ENCODE measurements at places on chromosomes 12 and 14.

DNA sequence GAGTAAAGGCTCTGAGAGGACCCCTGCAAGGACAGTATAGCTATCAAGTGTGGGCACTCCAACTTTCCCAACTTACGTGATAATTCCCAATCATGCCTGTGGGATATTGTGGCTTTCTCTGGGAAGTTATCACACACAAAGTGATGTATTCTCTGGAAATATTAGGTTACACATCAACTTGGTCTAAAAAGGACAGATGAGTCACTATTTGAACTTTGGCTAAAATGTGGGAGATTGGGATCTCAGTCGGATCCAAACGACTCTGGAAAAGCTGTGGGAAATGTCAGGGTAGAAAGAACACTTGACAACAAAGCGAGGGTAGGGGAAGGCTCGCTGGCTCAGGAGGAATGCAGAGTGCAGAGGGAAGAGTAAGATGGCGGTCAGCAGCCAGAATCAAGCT lies 1048.9 kb downstream of the BCL11B start:
- no peak for DNase-seq

DNA sequence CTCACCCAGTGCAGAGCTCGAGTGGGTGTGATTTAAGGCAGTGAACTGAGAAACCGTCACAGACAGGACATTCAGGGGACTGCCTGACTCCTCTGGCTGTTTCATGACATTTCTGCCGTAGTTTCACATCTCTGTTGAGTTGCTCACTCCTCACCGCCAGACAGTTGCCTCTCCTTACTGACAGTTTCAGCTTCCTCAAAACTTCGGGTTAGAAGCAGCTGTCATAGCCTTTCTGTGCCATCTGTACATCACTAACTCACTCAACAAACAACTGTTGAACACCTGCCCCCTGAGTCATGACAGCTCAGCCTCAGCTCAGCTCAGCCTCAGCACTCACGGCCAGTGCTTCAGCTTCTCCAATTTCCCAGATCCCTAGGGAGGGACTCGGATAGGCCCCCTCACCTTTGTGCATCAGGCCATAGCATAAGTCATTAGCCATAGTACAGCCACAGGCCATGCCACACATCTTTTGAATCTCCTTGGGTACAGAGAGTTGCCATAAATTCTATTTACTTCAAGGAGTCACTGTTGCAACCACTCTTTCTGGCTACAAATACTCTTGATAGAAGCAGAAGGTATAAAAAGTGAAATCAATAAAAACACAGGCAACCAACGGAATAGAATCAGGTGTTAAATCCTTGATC lies 6.2 kb upstream of the SLC15A4 start:
- peak; percentile 63 for DNase-seq

- peak; percentile 52 for DNase-seq
These were observed 130.6 kb upstream of the MDM1 start for GRCh38 chr12:68462803-68463202.

DNA sequence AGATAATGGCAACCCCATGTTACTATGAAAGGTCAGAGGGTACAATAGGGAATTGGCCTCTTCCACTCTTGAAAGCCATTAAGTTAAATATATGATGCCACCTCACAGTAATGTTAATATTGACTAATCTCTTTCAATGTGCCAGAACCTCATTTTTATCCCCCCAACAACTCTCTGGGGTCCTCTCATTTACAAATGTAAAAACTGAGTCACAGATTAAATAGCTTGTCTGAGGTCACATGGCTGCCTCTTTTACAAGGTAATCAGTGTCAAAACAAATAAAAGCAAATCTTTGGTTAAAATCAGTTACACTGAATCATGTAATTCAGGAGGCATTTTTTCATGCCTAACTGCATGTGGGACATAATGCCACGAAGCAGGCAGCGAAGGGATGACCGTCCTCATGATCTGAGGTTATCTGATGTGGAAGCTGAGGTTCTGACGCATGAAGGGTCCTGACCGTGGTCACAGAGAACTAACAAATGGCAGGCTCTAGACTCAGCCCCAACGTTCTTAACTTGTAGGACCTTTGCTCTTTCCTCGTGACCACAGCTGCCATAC lies 78.5 kb downstream of the PTPN21 start:
- no peak for DNase-seq

- DNase-seq, result no peak
These were observed 23.6 kb downstream of the PACS2 start for GRCh38 chr14:105337966-105338741.

DNA sequence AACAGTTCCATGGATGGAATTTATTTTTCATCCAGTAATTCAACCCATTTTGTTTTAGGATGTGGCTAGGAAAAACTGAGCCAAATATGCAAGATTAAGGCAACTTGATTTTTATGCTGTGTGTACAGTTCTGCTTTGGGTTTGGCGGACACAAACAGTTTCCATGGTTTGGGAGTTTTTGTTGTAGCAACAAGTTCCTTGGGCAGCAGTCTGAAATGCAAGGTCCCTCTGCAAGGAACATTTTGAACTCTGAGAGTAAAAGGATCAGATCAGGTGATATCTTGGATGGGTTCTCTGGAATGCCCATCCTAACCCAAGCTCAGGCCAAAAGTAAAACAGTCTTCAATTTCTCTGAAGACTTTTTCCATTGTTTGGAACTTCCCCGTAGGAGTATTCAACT lies 161.2 kb downstream of the TMX1 start:
- no peak for DNase-seq

DNA sequence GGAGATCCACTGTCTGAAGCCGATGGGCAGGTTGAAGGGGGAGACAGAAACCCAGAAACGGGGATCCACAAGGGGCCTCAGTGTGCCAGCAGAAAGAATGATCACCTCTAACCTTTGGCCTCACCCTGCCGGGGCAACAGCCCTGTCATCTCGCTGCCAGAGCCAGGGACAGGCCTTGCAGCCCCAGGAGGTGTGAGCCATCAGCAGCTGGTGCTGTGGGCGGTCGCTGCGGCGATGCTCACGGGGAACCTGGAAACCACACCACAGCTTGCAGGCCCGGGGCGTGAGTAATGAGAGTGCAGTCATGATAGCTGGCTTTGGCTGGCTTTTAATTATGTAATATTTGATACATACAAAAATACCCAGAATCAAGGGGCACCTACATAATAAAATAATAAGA lies 4.7 kb upstream of the TTC7B start:
- peak; percentile 87 for DNase-seq

DNA sequence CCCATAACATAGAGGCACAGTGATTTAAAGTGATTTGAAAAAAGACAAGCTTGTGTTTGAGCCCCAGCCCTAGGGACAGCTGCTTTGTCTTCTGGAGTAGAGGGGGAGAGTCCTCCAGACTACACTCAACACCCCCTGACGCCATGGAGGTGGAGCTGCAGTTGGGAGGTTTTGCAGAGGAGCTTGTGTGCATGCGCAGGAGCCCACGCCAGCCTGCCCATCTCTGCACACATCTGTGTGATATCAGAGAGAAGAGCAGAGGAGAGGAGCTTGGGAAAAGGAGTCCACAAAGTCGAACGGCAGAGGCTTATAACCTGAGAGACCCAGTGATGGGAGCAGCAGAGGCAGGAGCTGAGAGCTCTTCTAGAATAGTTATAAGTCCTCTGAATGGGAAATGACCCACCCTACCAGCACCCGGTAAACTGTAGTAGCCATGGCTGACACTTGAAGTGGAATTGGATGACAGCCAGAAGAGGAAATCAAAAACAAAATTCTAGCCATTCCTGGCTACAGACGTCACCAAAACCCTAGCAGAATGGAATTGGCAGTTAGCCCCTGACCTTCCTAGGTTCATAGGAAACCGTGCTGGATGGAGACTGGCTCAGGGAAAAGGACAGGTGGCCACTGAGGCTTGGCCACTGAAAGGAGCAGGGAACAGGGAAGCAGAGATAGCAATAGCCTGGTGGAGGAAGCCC lies 185.1 kb upstream of the VASH1 start:
- DNase-seq, result no peak

DNA sequence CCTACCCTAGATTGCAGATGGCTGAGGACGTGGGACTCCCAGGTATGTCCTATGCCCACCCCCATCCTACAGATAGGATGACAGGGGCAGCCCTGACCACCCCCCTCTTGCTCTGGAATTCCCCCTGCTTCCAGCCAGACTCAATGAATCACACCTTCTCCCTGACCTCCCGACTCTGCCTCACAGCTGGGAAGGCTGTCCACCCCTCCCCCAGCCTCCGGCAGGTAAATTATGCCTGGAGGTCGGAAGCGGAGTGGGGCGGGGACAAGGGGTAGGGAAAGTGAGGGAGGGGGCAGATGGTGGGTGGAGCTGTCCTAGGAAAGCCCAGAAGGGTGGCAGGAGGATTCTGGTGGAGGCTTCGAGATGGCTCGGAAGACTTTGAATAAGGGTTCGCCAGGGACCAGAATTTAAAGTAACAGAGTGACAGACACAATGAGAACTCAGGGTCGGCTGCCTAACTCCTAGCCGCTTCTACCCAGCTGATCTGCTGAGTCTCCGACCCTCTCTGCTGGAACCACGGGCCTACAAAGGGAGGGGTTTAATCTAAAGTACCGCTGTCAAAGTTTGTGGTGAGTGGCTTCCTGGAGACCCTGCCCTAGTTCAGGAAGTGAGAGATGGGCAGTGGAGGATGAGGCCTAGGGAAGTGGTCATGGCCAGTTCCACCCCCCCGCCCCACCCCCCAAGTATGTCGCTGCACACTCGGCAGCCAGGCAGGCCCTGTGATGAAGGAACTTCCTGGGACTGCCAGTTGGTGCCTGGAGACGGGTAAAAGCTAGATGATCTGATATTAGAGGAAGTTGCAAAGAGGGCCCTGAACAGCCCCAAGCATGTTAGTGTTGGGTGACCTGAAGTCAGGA lies 4.2 kb downstream of the PLEKHG3 start:
- peak; percentile 76 for DNase-seq

DNA sequence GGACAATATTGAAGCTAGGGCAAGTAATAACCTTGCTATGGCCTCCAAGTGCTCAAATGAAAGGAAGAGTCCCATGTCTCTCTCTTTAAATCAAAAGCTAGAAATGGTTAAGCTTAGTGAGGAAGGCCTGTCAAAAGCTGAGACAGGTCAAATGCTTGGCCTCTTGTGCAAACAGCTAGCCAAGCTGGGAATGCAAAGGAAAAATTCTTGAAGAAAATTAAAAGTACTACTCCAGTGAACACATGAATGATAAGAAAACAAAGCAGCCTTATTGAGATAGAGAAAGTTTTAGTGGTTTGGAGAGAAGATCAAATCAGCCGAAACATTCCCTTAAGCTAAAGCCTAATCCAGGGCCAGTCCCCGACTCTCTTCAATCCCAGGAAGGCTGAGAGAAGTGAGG lies 84.1 kb upstream of the PLEKHA5 start:
- DNase-seq, result no peak

DNA sequence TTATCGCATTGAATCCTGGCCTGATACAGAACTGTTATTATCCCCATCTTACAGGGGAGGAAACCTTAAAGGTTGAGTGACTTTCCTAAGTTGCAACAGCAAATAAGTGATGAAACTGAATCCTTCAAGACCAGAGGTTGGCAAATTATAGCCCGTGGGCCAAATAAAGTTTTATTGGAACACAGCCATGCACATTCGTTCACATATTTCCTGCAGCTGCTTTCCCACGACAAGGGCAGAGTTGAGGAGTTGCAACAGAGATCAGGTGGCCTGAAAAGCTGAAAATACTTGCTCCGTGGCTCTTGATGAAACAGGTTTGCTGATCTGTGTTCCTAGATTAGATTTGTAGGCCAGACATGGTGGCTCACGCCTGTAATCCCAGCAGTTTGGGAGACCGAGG lies 126.7 kb downstream of the PHETA1 start:
- DNase-seq, result no peak

- DNase-seq, result no peak
These were observed 14.9 kb downstream of the VRK1 start for GRCh38 chr14:96811985-96812667.

- no peak for DNase-seq
These were observed 106.0 kb downstream of the PELI2 start for GRCh38 chr14:56224229-56224628.

DNA sequence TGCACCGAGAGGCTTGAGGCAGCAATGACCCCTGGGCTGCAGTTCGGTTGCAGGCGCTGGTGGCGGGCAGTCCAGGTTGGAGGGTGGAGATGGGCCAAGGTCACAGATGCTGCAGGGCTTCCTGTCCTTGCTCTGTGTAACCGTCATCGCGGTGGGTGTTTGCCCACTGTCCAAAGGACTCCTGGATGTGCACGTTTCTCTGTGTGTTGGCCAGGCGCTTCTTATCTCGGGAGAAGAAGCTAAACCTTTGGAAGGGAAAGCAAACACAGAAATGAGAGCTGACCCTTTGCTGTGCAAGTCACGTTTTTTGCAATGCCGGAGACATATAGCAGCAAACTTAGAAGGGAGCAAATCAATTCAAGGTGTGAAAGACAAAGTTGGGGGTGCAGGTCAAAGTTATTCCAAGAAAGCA lies 14.5 kb downstream of the SNRNP35 start:
- DNase-seq, result no peak

GRCh38 chr14:38512236-38512635 lies 256.3 kb upstream of the CLEC14A start:
- DNase-seq, result no peak

GRCh38 chr14:61582815-61583214 lies 112.5 kb upstream of the HIF1A start:
- DNase-seq, result no peak

DNA sequence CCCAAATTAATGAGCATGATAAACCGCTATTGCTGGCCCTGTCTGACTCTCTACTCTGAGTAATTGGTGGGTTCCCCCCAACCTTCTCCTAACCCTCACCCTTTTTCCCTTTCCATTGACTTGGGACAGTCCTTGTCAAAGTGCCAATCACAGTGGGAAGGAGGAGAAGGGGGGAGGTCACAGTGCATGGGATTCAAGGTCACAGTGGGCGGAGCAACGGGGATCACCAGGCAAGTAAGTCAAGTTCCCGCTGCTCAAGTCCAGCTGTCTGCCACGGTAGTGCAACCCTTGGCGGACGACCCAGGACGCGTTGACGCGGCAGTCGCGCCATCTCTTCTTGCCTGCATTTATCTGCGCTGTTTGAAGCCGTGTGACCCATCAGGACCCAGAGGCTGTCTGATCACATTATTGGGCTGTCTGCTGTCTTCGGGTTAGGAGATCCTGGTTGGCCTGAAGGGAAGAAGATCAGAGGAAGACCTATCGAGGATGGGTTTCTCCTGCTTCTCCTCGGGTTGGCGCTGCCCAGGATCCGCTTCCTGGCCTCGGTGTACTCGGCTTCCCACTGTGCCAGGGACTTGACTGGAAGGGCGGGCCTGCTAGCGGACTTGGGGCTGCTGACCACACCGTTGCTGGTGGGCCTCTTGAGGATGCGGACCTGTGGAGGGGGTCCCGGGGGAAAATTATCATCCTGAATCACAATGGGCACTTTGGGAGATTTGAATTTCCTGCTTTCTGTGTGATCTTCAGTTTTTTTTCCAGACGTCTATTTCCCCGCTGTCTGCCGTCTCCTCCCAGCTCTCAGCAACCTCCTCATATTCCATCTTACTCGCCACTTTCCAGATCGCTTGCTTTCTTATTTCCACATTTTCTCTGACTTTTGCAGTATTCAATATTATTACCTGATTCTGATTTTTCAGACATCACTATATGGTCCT lies 3.1 kb upstream of the MDM2 start:
- no peak for DNase-seq

GRCh38 chr14:32805979-32806378 lies 132.7 kb upstream of the NPAS3 start:
- no peak for DNase-seq

GRCh38 chr12:13870255-13870654 lies 111.1 kb downstream of the GRIN2B start:
- no peak for DNase-seq
